ENCODE measurements at places on chromosomes 7 and 10.

GRCh38 chr10:96252730-96253129 is 18.6 kb downstream of the BLNK start:
- no peak for DNase-seq

DNA sequence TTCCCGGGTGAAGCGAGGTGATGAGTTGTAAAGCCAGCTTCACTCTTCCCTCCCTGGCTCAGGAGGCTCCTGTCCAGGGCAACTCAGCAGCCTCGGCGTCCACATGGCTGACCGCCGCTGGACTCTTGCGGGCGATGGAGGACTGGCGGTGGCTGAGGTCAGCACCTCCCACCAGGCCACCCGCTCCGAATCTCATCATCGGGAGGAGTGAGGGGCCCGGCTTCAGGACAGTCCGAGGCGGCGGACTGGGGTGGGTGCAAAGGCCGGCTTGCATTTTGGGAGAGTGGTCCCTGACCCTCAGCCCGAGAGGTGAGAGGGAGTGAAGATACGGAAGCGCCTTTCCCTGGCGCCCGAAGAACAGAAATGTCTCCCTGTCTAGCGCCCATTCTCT is 759 bp downstream of the DNAJB12 start:
- no peak for DNase-seq

DNA sequence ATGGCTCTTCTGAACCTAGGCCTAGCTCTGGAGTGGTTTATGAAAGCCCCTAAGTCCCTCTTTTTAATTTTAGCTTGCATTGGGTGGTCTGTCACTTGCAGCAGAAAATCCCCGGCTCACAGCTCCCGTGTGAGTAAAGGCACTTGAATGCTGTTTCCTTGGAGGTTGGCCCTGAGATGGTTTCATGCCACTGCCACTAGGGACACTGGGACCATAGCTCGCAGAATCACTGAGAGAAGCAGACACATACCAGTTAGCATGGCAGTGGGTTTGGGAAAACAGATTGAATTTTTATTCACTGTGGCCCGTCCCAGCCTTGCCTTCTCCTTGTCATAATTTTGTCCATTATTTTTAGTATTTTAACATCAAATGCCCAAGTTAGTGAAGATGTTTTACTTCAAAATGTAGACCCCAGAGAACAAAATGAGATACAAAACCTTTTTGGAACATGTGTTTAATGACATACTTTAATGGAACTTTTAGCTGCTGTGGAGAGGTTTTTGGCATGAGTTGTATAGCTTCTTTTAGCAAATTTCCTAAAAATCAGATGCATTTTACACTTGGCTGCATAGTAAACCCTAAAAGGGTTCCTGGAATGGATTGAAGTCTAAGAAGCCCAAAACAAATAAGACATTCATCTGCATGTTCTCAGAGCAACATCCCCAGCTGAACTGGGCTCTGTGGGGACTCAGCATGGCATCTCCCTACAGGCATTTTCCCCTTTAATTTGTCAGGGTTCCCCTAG is 259.7 kb upstream of the PITRM1 start:
- DNase-seq: no peak

- no peak for DNase-seq
Measured at GRCh38 chr7:141181812-141182211, 107.9 kb downstream of the TMEM178B start.

- no peak for DNase-seq
Measured at GRCh38 chr10:80582286-80582960, 44.7 kb downstream of the SH2D4B start.

DNA sequence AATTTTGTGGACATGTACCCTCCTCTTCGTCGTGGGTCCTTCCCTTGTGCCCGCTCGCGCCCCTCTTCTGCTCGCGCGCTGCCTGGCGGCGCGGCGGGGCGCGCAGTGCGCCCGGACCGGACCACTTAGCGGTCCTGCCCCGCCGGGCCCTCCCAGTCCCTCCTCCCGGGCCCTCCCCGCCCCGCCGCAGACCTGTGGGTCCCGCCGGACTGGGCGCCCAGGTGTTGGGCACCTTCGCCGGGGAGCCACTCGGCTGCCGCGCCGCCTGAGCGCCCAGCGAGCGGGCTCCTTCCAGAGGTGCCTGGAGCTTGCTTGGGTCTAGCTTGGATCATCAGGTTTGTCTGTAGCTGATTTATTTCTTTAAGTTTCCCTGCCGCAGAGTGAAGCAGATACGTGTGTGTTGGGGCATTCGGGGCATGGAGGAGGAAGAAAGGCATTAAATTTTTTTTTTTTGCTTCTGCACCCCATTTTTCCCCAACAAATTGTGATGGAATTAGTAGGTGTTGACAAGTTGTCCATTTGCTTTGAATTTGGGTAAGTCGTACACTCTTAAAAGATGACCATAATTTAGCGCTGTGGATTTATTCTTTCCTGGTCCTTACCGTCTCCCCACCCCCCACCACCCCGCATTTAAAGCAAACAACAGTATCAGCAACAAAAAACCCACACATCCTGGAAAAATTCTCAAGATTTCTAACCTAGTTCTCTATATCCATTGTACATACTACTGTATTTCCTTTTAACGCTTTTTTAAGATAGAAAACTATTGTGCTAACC is 905 bp downstream of the C1GALT1 start:
- DNase-seq: peak; percentile 10

DNA sequence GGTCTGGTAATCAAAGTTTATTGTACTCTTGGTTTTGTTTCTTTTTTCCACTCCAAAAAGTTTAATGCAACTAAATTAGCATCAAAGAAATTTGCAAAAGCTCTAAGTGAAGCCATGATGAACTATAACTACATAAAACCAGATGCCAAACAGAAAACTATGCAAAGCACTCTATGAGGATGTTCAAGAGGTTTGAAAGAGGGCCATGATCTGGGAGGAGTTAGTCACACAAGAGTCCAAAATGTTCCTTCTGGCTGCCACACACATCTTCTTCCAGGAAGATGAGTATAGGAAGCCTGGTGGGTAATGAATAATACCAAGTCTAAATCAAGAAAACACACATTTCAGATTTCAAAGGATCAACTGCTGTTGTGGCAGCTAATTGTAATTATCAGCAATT is 28.4 kb downstream of the GLI3 start:
- DNase-seq: no peak
